Right renal cortex interstitium (tissue), 3 donors: ENCODE measurements at places on chromosomes 6 and 20. TPM values are rescaled to one million over a fixed set of nuclear protein-coding genes. Genes with fewer than 3 reads are reported as not detected.

KIF25 gene
- 0.47 TPM for polyA plus RNA-seq

SLCO4A1 gene
- polyA plus RNA-seq: 2.3 TPM

SRMS gene
- polyA plus RNA-seq: 0.08 TPM

- DNase-seq: no peak
Measured at GRCh38 chr6:147126618-147127022, 77.6 kb upstream of the STXBP5 start.

- DNase-seq: no peak
Measured at GRCh38 chr20:22080985-22081384, 375.5 kb downstream of the PAX1 start.

DNA sequence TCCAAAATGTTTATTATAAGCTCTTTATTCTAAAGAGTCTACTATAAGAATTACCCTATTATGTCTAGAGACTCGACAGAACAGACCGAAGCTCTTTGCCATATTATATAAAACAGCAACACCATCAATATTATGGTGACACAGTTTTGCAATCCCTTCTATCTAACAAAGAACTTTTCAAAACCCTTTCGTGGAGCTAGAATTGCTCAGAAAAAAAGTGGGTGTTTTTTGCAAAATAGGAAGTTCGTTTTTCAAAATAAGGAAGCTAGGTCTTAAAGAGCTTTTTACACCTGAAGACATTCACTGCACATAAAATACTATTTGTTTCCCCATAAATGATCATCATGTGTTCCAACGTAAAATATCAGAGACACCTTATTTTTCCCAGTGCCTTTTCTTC lies 240.0 kb downstream of the FOXC1 start:
- no peak for DNase-seq

DNA sequence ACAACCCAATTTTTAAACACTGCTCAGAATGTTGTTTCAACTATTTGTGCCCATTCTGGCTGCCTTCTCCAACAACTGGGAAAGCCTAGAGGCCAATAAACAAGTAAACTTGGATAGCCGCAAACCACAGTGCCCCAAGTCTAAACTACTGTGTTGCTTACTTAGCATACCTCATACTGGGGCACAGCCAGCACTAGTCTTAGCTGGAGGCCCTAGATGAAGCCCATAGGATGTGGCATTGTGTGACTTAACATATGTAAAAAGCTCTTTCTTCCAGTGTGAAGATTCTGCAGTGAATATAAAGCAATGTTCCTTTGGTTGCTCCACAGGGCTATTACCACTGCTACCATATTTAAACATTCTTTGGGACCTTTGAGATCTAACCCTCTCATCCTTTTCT lies 564.3 kb upstream of the NRSN1 start:
- DNase-seq: no peak

- DNase-seq: no peak
Measured at GRCh38 chr6:86723729-86724128, 213.6 kb upstream of the HTR1E start.

- DNase-seq: no peak
Measured at GRCh38 chr6:140138311-140139010, 764.0 kb upstream of the CITED2 start.
